ENCODE measurements at places on chromosomes 2 and 18.

- no peak for DNase-seq
These were observed 7.9 kb downstream of the TMEFF2 start for GRCh38 chr2:192186806-192187205.

DNA sequence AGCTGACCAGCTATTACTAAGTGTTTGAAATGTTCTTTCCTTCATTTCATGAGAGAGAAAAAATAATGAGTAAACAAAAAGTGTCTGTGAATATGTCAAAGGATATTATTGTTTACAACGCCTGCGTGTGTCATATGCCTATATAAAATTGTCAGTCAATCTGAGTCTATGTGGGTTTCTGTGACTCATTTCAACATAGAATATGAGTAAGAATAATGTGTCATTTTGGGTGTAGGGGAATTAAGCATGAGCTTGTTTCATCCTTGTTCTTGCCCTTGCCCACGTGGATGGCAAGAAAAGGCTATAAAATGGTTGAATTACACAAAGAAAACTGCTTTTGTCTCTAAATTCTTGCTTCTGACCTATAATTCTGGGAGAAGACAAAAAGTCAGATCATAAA is 466.0 kb downstream of the PTH2R start:
- no peak for DNase-seq

DNA sequence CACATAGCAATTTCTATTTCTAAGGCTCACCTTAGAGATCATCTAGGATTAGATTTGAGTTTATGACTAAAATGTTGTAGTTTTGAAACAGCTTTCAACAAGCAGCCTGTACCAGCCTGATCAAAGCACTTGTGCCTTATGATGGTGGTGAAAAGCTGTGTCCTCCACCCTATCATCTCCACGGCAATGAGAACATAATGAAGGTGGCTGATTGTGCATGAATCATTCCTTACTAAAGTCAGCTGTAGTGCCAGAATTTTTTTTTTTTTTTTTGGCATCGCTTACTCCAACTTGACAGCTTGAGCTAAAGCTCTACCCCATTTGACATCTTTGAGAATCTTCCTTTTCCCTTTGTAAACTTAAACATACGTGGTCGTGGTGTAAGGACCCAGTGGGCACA is 86.0 kb downstream of the DCC start:
- DNase-seq: no peak

DNA sequence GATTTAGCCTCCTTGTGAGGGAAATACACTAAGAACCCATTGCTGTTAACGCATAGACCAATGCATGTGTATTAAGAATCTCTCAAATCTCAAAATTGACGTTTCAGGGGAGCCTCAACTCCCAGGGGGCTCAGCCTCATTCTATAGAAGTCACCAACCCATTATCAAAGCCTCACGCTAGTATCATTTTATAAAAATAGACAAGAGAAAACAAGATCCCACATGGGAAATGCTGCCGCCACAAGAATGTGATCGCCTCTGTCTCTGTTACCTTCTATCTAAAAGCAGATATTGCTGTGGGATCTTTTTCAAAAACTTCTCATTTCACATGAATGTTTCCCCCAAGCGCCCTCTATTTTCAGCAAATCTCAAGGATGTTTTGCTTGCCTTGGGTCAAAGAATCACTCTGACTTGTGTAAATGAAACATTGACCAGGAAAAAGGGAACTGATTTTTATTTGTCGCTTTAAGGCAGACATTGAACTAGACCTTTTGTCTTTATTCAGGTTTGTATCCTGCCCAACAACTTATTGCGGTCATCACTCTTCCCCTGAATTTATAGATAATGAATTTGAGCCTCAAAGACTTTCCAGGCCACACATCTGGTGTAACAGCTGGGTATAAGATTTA is 679.0 kb upstream of the ID2 start:
- DNase-seq: no peak

GRCh38 chr18:71995904-71996465 is 548.2 kb downstream of the CBLN2 start:
- no peak for DNase-seq

DNA sequence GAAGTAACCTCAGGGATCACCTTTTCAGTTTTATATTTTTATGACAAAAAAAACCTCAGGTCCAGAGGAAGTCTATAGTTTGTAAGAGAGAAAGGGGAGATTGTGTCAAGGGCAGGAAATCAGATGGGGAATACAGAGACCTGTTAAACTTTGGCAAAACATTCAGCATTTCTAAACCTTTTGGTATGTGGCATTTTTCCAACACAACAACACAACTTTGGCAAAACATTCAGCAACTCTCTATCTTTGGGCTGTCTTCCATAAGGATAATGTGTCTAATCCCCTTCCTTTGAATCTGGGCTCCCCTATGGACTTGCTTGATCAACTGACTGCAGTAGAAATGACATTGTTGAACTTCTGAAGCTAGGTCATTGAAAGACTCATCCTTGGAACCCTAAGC is 220.6 kb upstream of the CCDC68 start:
- no peak for DNase-seq

DNA sequence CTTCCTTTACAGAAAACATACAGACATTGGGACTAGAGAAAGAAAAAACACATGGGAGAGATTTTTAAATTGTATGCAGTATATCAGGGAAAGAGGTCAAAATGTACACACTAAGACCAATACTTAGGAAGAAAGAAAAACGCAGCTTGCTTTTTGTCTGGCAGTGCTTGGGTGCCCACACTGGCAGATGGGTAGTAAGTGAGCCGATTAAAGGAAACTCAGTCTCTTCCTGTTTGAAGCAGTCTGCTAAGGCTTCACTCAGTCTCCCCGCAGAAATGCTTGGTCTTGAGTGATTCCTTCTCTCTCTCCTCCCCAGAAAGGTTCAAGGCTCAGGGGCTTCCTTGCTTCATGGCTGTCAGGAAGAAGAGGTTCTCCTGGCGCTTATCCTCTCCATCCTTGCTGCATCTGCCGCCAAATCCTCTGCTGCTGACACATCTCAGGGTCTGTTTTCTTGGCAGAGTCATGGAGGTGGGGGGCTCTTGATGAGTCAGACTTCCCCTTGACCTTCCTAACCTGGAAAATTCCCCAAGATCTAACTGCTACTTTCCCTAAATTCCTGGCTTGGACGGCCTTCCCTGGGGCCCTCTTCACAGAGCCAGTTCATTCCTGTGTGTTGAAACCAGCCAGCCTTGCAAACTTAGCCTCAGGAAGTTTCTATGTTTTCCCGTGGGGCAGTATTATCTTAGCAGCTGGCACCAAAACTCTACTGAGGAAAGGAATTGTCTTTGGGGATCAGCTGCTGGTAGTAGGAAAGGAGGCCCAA is 10.5 kb upstream of the TMSB10 start:
- peak; percentile 42 for DNase-seq

- DNase-seq: peak; percentile 86
These were observed 63.5 kb upstream of the FZD7 start for GRCh38 chr2:201969938-201970785.

DNA sequence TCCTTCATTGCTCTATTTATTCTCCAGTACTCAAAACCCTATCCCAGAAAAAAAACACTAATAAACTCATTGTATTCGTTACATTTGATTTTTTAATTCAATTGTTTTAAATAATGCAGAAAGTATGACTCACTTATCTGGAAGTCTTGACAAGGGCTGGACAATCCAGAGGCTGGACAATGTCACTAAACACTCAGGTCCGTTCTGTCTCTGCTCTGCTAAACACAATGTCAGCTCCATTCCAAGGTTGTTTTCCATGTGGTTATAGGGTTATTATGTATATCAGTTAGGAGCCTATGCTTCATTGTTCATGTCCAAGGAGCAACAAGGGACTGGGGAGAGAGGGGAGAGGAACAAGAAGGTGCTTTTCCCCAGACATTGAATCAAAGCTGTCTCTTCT is 125.5 kb downstream of the IRS1 start:
- no peak for DNase-seq

DNA sequence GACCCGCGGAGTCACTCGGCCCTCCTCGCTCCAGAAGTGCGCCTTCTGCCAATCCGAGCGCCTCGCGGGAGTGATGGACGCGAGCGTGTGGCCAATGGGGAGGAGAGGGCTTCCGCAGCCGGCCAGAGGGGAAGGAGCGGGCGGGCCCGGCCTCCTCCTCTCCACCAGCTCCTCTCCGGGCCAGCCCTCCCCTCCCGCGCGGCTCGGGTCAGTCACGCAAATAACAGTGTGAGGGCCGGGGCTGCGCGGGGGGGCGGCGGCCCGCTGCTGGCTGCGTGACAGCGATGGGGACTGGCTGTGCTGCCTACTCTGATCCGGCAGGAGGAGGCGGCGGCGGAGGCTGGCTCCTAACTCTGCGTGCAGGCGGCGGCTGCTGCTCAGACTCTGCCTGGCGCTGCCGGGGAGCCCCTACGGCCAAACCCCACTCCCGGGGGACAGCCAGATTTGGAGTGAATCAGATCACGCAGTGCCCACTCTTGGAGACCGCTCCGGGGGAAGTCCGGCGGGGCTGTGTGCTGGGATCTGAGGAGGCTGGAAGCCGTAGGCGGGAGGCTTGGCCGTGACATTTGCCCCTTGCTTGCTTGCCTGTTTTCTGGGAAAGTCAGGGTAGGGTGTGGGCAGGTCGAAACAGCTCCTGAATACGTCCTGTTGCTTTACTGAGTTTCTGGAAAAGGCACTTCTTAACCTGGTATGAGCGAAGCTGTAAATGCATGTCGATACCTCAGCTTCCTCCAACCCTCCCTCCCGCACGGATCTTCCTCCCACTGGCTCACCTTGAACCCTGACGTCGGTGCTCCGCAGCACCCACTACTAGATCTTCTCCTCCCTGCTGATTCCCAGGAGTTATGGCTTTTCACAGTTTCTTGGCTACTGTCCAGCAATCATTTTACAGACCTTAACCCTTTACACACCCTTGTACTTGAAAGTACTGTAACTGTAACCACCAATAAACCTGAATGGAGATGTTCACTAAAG is 97.9 kb upstream of the SERTAD2 start:
- DNase-seq: no peak

GRCh38 chr2:128319631-128320191 is 1.0 kb upstream of the HS6ST1 start:
- DNase-seq: no peak

DNA sequence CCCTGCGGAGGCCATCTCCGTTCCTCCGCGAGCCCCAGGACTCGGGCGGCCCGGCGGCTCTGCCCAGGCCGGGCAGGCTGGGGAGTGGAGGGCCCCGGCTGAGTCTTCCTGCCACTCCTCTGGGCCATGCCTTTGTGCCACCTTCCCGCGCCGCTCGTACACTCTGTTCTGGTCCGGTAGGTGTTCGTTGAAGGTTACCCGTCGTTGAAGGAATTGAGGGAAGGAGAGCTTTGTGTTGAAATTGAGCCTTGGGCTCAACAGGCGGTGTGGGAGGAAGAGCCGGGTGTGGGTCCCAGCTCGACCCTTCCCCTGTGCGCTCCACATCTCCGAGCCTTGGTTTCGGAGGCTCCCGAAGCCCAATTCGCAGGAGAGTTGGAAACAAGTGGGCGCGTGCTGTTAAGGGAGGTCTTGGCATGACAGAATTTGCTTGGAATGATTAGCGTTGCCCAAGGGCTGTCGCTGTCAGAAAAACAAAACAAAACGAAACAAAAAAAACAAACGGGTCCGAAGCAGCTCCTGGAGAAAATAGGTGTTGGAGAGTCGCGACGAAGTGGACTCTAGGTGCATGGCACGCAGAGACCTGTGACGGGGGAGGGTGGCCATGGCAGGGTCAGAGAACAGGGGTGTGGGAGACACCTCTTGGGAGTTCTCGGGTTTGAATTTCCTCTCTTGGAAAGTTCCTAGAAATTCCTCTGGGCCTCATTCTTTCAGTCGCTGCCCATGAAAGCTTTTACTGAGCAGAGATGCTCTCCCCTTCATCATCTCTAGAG is 1.2 kb upstream of the MZT2A start:
- no peak for DNase-seq

DNA sequence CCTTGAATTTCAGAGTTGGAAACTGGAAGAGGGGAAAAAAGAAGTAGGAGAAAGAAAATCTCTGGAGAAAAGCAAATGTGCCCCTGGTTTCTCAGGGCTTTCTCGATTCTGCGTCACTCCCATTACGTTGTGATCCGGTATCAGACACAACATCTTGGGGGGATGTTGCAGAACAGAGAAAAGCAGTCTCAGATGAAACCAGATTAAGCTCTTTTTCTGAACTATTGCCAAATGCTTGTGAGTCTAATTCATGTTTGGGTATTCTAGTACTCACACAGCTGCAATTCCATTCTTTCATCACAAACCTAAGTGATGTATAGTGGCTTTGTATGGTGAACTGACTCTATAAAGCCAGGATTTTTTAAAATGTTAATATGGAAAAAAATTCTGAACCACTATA is 233.2 kb downstream of the TCF4 start:
- DNase-seq: peak; percentile 25

DNA sequence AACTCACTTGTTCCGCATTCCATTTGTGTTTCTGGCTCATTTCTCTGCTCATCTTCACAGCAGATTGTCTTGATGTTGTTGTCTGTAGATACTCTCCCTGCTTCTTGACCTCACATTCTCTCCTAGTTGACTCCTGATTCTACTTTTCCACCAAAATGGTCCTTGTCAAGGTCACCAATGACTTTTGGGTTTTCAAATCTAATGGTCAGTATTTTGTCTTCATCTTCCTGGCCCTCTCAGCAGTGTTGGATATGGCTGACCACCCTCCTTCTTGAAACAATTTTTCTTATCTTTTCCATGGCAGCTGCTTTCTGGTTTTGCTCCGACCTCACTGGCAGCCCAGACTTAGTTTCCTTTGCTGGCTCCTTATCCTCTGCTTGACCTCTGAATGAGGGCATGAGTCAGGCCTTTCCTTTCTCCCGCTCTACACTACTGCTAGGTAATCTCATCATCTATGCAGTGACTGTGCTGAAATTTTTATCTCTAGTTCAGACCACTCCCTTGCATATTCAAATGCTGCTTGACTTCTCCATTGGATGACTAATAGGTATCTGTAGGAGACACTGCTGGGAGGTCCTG is 386.6 kb upstream of the SPRED2 start:
- DNase-seq: no peak

GRCh38 chr2:76711490-76711889 is 810.7 kb downstream of the LRRTM4 start:
- no peak for DNase-seq

- peak; percentile 26 for DNase-seq
These were observed 109.0 kb upstream of the CELF4 start for GRCh38 chr18:37674570-37674969.

DNA sequence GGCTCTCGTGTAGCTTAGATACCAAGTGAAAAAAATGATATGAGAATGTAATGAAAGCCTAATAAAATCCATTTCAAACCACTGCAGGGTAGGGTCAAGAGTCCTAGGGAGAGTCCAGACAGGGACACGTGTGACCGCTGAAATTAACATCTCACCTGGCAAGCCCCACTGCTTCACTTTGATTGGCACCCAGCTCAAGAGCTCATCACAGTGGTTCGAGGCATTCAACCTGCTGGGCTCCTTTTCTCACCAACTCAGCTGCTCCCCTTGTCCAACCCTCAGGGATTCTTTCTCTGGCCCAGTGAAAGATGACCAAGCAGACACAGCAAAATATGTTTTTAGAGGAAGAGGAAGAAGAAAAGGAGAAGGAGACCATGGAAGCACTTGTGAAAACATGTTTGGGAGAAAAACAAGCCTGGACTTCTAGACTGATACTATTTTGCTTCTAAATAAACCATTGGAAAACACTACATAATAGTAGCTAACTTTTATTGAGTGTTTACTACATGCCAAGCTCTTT is 49.2 kb upstream of the CREB1 start:
- peak; percentile 1 for DNase-seq
